ENCODE measurements at places on chromosomes 16 and 17.

DNA sequence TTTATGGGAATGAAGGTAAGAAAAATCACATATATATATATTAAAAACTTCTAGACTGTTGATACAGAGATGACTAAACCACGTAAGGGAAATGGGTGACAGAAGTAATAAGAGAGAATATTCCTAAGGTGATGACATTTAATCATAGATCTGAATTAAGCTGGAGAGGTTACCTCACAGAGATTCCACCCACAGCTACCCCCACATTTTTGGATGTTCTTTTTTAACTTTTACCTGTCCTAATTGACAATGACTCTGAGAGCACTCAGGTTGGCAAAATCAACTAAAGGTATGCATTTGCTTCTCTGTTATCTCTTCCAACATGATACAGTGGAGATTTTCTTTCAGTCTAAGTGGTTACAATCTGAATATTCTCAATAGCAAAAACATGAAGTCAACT is 1280.6 kb downstream of the CDH11 start:
- DNase-seq = no peak

GRCh38 chr17:4632581-4632920 is 8.9 kb downstream of the ALOX15 start:
- no peak for DNase-seq

GRCh38 chr17:63699638-63700527 is at the start of gene LIMD2:
Gene LIMD2 (minus strand): TSS chr17:63700125. CDS start chr17:63699298, 827 bp downstream.
- DNase-seq = peak; percentile 66

GRCh38 chr16:88069397-88070168 is 118.3 kb downstream of the BANP start:
- DNase-seq = no peak

All from activated naive CD4-positive, alpha-beta T cell (primary cell).